Stimulated activated naive B cell treated with anti-CD40 and anti-IgM and Interleukin-4, amounts not matched to agents 10 μg/mL and 1 μg/mL and 100 μg/mL, for 72 hours (primary cell): ENCODE measurements at places on chromosomes 3 and 15.

DNA sequence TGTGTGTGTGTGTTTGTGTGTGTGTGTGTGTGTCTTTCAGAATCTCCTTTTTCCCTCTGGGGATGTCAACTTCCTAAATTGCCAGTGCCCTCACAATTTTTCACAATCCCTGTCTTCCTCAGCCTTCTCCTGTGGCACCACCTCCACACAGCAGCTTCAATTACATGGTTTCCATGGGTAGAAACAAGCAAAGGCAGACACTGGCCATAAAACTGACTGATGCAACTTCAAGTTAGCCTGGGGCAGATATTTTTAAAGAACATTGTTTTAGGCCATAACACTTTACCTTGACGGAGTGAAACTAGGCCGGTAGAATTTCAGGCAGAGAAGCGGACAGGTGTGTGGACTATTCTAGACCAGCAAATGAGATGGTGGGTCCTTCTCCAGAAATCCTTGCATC, 405.8 kb upstream of the SUCLG2 start:
- no peak for DNase-seq

GRCh38 chr3:76352511-76353284, 567.3 kb upstream of the ZNF717 start:
- no peak for DNase-seq

GRCh38 chr3:115937054-115937453, 313.7 kb downstream of the GAP43 start:
- no peak for DNase-seq

DNA sequence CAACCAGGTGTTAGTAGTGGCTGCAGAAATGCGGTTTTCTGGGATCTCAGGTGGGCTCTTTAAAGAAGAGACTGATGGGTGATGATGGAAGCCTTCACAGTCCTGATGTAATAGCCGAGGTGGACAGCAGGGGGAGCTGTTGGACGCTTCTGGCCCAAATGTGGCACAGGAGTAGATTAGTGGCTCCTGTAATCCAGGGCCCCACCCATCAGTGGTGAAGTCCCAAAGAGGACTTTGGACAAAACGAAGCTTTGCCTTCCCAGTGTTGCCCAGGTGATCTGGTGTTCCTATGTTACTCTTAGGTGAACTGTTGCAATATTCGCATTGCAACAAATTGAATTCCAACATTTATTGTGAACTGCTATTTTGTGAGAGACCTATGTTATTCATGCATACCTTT, 31.8 kb upstream of the MYZAP start:
- peak; percentile 55 for DNase-seq

- no peak for DNase-seq
Measured at GRCh38 chr3:147191795-147192385, 214.5 kb downstream of the ZIC4 start.

DNA sequence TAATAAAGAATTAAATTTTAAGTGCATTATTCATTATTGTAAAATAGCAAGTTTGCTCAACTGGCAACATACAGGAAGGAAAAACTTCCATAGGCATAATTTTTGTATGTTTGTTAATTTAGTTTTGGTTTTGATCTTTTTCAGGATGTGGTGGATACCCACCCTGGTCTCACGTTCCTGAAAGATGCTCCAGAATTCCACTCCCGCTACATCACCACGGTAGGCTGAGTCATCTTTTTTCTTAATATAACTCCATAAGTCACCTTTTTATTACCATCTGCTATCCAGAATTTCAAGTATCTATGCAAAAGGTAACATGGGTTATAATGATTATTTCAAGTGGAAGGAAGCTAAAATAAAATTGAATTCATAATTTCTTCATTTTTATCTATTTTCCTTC, 104.8 kb downstream of the PPP2R3A start:
- no peak for DNase-seq

GRCh38 chr15:52783191-52783829, 6.8 kb downstream of the ONECUT1 start:
- no peak for DNase-seq

- DNase-seq: no peak
Measured at GRCh38 chr3:16809993-16810392, 74.8 kb upstream of the PLCL2 start.

DNA sequence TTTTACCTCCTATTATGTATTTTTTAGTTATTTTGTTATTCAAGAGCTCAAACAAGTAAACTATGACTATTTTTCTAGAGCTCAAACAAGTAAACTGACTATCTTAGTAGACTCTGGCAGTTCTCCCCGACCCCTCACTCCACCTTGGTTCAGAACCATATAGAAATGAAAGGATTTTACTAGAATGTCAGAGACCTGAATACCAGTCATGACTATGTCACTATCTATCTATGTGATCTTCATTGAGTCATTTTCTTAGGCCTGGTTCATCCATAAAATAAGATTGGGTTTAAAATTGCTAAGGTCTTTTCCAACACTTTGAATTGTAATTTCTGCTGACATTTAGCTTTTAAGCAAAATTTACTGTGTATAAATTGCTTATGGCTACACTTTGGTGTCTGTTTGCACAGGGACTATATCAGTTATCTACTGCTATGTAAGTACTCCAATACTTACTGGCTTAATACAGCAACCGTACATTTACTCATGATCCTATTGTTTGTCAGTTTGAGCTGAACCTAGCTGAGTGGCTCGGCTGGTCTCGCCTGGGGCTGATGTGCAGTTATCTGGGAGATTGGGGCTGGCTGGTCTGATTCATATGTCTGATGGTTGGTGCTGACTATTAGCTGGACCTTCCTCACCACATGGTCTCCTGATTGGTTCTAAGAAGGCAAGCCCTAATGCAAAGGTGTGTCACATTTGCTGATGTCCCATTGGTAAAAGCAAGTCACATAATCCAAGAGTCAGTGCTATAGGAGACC, 37.0 kb downstream of the RASA2 start:
- no peak for DNase-seq

- no peak for DNase-seq
Measured at GRCh38 chr3:8278448-8278847, 223.2 kb upstream of the LMCD1 start.

DNA sequence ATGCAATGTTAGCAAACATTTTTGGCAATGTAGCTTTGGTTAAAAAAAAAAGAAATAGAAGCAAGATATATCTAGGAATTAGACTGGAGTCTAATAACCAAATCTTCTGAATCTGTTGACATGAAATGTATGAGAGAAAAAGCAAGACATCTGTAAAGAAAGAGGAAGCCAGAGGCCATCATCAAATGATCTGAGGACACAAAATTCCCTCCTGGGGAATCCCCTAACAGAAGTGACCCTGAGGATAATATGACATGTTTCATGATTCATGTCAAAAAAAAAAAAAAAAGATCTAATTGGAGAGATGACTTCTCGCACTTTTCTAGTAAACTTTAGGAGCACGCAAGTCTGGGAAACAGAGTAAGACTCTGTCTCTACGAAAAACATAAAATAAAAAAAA, 70.9 kb downstream of the IMPG2 start:
- DNase-seq: peak; percentile 12

- no peak for DNase-seq
Measured at GRCh38 chr15:43508991-43509659, 8.3 kb upstream of the MAP1A start.
